ENCODE measurements at places on chromosomes 4 and X.
A peak's percentile ranks its signal among the peaks of the same experiment; 100 is the strongest.

GRCh38 chrX:48794340-48794910, 7.4 kb upstream of the HDAC6 start:
- DNase-seq, result no peak

DNA sequence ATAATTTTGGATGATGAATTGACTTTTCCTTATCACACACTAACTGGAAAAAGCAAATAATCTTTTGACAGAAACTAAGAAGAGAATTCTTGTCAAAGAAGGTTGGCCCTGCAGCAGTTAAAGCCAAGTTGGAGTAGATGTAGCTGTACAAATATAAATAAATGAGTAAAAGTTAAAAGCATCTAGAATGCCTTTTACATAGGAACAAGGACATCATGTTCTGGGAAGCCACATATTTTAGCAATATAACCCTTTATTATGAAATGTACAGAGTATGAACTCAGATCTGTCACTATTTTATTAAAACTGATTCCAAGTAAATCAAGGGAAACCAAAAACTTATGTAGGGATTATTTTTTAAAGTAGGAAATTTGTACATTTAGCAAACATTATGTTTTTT, 269.4 kb upstream of the FAT4 start:
- DNase-seq, result no peak

DNA sequence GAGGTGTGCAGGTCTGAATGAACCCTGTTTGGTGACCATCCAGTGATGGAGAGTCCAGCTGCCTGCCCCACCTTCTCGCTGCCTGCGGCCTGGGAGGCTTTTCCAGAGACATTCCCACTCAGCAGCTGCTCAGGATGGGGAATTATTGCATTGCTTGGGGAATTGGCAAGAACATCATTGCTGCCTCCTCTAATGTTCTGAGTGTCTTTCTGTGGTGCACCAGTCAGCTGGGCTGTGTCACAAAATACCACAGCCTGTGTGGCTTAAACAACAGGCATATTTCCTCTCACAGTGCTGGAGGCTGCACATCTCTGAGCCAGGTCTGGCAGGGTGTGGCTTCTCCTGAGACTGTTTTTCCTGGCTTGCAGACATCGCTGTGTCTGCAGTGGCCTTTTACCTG, 86.8 kb upstream of the AFAP1 start:
- DNase-seq, result no peak

DNA sequence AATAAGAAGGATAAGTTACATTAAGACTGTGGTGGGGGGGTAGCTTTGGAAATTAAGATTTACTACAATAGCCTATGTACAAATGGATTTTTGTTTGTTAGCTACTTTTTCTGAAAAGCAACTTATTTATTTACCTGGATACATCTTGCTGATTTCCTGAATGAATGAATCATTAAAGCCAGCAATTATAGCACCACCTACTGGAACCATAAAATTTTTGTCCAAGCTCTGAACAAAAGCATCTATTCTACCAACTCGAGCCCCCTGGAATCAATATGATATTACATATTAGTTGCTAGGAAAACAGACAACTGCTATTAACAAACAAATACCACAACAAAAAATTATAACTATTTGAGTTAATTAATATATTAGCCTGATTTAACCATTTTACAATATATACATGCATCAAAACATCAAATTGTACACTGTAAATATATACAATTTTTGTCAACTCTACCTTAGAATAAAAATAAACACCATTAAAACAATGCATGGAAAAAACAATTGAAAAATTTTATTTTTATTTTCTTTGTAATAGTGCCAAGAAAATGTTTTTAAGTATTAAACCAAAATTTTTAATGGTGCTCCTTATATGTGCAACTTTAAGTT, 15.3 kb downstream of the SEPSECS start:
- DNase-seq, result no peak

GRCh38 chr4:42458657-42459056, 61.4 kb downstream of the SHISA3 start:
- no peak for DNase-seq

- DNase-seq, result no peak
Measured at GRCh38 chr4:178148106-178148505, 705.9 kb upstream of the AGA start.

DNA sequence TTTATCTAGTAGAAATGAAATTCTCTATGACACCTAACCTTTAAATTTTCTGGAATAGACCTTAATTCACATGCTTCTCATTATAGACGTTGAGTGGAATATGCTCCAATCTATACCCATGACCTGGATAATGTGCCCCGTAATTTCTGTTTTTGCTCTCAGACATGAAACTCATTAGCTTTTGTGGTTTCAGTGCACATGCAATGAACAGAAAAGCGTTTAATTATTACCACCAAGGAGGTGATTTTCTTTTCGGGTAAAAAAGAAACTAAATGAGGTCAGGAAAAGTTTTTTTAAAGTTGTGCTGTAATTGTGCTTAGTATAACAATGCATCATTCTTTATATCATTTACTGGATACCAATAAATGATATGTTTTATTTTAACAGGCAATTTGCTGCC, 1703.9 kb upstream of the TENM3 start:
- no peak for DNase-seq

GRCh38 chr4:87631668-87632067, 18.4 kb upstream of the DMP1 start:
- DNase-seq, result no peak

- DNase-seq, result no peak
Measured at GRCh38 chr4:18242919-18243693, 221.6 kb upstream of the LCORL start.

DNA sequence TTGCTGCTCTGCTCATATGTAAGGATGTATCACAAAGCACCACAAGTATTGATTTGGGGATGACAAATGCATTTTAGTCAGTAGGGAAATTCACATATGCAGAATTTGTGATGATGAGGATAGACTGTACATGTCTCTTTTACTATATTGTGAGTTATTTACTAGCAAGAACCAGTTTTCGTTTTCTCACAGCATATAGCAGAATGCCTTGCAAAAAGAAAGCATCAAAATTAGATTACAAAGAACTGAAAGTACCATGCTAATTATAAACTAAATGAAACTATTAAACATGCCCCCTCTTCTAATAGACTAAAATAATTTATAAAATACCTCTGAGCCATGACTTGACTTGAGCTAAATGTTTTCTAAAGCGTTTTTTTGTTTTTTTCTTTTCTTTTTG, 20.1 kb downstream of the TNIP3 start:
- DNase-seq, result no peak

DNA sequence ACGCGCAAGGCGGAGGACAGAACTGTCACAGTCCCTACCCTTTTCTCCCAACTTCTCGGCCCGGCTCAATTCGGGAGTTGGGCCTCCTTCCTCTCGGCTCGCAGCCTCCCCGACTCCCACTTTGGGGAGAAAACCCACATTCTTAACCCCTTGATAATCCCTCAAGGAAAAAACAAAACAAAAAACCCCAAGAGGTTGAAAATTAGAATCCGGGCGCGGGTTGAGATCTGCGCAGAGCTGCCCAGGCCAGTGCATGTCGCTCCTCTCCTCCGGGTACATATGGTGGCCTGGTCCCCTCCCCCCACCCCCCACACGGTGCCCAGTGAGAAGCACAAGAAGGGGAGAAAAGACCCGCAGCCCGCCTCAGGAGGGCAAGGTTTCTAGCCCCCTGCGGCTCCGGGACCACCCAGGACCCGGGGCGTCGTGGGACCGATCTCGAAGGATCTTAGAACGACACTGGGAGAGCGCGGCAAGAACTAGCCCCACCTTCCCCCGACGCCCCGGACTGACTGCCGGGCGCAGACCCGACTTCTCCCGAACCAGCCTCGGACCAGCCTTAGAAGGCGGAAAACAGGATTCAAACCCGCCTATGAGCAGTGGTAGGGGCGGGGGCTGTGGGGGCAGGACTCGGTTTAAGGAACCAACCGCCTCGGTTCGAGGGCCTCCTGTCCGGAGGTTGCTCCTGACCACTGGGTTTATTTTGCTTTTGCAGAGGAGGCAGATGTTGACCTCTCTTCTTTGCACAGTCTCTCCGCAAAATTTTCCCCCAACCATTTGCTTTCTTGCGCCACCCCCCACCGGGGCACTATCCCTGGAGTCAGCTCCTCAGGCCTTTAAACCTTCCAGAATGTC, 2.5 kb upstream of the PDGFRA start:
- DNase-seq, result no peak

GRCh38 chr4:8352368-8353157, 83.0 kb downstream of the HTRA3 start:
- no peak for DNase-seq

GRCh38 chr4:31461421-31461820, 741.3 kb downstream of the PCDH7 start:
- DNase-seq, result no peak

DNA sequence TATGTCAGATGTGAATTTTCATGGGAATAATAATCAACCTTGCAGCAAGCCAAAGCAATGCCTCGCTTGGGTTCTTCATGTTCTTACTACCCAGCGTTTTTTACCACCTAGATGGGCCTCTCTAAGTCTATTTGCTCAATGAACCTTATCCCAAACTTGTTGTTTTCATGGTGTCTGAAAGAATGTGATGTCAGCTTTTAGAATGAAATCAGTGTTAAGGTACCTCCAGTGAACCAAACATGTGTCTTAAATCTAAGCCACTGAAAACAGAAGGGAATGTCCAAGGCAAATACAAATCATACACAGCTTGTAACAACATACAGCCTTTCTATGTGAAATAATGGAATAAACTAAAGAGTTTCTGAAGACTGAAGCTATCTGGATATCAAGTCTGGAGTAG, 6.7 kb downstream of the EPGN start:
- DNase-seq, result no peak

DNA sequence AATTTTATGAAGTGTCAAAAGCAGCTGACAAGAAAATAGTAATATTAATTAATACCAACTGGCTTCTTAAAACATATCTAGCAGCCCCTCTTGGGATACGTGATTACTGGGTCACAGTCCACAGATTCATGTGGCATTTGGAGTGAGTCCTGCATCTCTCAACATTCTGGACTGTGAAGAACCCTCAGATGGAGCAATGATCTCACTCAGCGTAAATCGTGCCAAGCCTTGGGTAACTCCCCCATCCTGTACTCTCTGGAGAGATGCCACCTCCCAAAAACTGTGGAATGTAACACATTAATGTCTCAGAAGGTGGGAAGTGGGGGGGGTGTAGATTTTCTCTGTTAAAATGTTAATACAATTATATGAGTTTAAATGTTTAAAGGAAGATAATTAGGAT, 118.2 kb upstream of the IQCM start:
- no peak for DNase-seq

DNA sequence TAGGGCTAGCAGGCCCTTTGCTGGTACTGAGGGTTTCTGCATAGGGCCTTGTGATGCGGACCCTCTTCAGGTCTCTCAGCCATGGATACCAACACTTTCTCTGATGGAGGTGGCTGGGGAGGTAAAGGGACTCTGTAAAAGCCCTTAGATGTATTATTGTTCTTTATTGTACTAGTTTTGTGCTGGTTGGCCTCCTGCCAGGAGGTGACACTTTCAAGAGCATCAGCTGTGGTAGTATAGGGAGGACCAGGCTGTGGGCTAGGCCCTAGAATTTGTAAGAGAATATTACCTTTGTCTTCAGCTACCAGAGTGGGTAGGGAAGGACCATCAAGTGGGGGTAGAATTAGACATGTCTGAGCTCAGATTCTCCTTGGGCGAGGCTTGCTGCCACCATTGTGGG, 936.3 kb downstream of the CENPC start:
- DNase-seq, result no peak

DNA sequence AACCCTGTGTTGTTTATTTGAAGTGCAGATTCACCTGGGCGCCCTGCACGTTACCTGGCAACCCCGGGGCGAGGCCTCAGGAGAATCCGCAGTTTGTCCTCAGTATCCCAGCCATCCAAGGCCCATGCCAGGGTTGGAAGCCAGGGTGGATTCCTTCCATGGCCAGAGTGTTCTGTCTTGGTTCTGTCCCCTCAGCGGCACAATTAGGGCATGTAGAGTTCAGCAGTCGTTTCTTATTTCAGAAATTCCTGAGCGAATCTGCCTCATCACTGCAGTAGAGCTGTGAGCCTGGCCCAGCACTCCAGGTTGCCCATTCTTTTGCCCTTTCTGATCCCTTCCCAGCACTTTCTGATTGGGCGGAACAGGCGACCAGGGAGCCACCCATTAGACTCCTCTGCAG, 29.9 kb upstream of the CLCN4 start:
- no peak for DNase-seq

GRCh38 chr4:61204353-61205060, 4.4 kb downstream of the ADGRL3 start:
- DNase-seq, result no peak

GRCh38 chr4:35604252-35604651, 640.1 kb downstream of the ARAP2 start:
- no peak for DNase-seq

GRCh38 chrX:13750204-13750603, 15.7 kb downstream of the OFD1 start:
- no peak for DNase-seq

- peak; percentile 14 for DNase-seq
Measured at GRCh38 chr4:48909697-48910096, 3.1 kb upstream of the OCIAD2 start.

DNA sequence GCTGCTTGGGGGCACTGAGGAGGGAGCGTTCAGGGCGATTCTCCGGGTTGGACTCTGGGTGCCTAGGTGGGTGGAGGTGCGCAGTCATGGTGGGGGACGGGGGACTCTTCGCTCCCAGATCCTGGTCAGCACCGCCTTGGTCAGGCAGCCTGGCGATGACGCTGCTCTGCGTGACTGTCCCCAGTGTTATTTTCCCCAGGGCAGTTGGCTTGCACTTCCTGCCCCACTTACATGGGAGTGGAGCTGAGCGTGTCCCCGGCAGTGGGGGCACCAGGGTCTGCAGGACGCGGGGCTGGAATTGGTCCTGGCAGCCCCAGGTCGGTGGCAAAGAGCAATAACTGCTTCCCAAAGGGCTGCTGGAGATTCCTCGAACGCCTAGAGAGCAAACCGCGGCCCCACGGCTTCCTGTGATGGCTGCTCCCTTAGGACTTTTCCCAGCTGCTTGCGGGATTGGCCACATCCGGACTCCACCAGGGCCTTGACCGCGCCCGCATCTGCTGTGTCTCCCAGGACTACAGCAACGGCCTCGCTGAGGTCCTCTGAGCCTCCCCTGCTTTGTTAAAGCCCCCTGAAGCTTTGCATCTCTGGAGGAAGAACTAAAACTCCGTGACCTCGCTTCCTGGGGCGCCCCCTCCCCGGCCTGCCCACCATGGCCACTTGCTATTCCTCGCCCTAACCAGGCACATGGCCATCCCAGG, 35.3 kb upstream of the GPR78 start:
- no peak for DNase-seq

DNA sequence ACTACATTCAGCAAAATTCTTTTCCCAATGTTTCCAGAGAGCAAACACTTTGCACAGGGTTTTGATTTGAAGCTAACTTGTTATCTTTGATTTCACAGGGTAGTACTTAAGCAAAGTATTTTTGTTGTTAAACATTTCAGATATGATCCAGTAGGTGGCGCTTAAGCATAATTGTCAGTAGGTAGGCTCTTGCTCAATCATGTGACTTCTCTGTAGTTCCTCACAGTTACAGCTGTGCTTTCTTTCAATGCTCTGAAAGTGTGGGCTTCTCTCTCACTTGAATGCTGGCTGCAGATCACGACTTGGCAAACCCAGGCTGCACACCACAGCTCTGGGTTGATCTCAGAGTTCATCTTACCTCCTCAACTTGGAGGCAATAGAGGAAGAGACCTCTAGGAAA, 1016.5 kb downstream of the SH3BGRL start:
- DNase-seq, result no peak

- no peak for DNase-seq
Measured at GRCh38 chr4:45939056-45939455, 184.8 kb downstream of the GABRG1 start.

GRCh38 chr4:117227925-117228324, 142.5 kb upstream of the TRAM1L1 start:
- no peak for DNase-seq

GRCh38 chr4:110348711-110349383, 127.1 kb upstream of the ENPEP start:
- DNase-seq, result no peak

All from stimulated activated CD4-positive, alpha-beta T cell treated with anti-CD3 and anti-CD28 coated beads, TNF-alpha, amount 100 ng/mL, for 1 hour (primary cell).